ENCODE measurements at places on chromosomes 1 and 21.

DNA sequence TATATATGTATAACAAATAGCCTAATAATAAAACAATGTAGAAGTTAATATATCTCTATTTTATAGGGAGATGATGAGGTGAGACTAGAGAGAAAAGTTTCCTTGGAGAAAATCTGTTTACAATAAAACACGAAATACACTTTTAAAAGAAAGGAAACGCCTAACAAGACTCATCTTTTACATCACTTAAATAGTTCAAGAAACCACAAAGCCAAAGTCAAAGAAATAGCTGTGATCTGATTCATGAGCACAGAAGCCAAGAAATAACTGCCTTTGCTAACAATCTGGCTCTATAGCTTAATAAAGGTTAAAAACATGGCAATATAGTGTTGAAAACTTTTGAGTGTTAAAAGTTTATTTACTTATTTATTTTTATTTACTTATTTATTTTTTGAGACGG lies 61.5 kb downstream of the TOR3A start:
- no peak for DNase-seq

- no peak for DNase-seq
Measured at GRCh38 chr1:156868341-156868740, 7.7 kb downstream of the NTRK1 start.

DNA sequence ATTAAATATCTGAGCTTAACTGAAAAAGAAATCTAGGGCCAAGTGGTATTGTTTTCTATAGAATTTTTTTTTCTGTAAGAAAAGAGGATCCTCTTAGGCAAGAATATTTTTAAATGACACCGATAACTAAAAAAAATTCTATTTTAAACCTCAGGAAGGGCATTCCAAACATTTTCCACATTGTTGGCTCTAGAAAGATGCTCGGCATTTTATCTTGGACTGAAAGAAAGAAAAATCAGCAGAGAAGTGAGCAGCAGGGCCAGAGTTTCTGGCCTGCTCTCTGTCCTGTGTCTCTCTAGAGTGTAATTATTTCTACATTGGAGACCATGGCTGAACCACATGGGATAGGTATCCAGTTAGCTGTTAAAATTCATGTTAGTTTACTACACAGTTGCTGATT lies 192.5 kb upstream of the GREM2 start:
- DNase-seq, result no peak

- no peak for DNase-seq
Measured at GRCh38 chr1:29299446-29299845, 63.1 kb downstream of the PTPRU start.

GRCh38 chr1:172382406-172382805 lies 38.1 kb upstream of the C1orf105 start:
- no peak for DNase-seq

DNA sequence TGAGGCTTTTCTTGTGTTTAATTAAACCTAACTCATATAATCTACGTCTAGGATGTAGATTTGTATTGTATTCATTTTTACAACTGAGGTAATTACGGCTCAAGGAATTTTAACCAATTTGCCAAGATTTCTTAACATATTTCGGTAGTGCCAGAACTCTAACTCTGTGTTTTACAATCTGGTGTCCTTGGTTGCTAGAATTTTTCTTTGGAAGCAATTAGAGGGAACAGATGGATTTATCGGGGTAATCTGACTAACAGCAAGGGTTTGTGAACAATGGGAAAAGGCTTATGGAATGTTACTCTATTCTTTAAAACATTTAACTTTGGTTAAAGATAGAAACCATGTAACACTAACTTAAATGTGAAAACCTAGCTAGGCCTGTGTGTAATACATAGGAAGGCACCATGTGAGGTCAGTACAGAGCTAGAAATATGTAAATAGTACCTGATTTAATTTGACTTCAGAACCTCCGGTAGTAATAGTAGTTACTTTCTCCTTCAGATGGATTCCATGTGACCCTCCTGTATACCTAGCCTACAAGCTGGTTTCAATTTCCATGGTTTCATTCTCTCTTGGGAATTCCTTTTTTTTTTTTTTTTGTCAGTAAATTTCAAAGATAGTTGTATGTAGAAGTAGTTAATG lies 1.2 kb downstream of the MTF2 start:
- DNase-seq, result no peak

- DNase-seq, result no peak
Measured at GRCh38 chr1:8016210-8016894, 9.8 kb downstream of the ERRFI1 start.

DNA sequence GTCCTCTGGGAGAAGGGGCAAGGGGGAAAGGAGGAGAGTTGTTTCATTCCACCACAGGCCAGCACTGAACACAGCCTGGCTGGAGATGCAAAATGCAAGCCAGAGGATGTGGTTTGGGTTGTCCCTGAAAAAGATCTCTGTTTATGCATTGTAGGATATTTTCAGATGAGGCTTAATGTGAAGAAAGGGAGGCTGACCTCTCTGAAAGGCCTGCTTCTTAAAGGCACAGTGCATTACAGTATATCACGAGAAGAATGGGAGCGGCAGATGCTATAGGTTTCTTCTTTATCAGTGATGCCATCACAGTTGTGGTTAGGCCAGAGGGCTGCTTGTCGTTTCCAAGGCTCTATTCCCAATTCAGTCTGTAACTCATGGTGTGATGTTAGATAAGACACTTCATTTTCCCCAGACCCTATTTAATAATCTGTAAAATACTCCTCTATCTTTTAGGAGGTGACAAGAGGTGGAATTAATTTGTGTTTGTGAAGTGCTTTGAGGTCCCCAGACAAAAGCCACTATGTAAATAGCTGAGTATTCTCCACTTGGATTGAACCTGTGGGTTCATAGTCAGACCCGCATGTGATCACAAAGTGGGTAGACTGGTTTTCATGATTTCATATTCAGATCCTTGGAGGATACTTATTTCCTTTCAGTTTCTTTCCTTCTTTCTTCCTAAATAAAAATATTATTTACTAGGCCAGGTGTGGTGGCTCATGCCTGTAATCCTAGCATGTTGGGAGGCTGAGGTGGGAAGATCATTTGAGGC lies 76.5 kb upstream of the WDR26 start:
- no peak for DNase-seq

GRCh38 chr1:245751726-245752470 lies 597.1 kb downstream of the KIF26B start:
- DNase-seq, result no peak

DNA sequence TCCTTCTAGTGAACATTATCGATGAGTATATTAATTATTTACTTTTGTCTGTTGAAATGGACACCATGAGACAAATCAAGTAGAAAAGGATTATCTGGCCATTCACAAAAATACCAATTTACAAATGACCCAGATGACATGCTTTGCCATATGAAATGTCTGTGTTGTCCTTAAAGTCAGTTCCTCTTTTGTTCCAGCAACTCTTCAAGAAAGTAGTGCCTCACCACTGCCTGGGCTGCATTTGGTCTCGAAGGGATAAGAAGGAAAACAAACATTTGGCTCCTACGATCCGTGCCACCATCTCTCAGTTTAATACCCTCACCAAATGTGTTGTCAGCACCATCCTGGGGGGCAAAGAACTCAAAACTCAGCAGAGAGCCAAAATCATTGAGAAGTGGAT lies 79.6 kb downstream of the RGL1 start:
- no peak for DNase-seq

GRCh38 chr1:158179301-158180041 lies 1.2 kb upstream of the CD1D start:
- no peak for DNase-seq

- no peak for DNase-seq
Measured at GRCh38 chr1:157932069-157932468, 61.4 kb upstream of the KIRREL1 start.

- DNase-seq, result no peak
Measured at GRCh38 chr1:45545019-45545493, 5.6 kb upstream of the AKR1A1 start.

DNA sequence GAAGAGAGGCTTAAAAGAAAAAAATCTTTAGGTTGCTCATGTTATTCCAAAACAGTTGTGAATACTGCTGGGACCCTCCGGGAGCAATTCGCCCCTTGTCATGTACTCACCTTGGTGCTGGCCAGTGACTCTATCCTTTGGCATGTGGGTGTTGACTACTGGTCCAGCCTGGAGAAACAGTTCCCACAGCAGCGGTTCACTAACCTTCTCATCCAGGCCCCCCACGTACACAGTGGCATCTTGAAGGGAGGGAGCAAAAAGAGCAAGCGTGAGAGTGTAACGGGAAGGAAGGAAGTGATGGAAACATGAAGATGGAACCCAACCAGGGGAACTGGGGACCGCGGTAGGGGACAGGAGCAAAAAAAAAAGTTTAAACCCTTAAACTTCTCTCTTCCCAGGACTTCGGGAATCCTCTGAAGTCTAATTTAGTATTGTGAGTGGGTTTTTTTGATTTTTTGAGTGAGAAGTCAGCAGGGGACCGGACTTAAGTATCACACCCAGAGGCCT lies 494 bp downstream of the SF3B4 start:
- no peak for DNase-seq

GRCh38 chr1:26234644-26235370 lies 807 bp downstream of the CEP85 start:
- DNase-seq, result no peak

DNA sequence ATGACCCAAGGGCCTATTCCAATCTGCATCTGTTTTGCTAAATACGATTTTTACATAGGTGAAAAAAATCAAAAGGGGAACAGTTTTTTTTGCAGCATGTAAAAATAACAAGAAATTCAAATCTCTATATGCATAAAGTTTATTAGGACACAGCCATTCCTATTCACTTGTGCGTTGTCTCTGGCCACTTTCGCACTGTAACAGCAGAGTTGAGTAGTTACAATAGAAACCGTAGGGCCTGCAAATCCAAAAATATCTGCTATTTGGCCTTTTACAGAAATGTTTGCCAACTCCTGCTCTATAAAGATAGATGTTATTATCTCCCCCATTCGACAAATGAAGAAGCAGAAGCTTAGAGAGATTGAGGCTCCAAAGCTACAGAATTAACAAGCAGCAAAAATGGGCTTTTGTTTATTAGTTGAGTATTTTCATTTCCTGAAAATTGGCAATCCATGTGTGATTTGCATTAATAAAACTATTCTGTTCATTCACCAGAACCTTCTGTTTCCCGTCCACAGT lies 5.5 kb downstream of the DYNLT5 start:
- no peak for DNase-seq

DNA sequence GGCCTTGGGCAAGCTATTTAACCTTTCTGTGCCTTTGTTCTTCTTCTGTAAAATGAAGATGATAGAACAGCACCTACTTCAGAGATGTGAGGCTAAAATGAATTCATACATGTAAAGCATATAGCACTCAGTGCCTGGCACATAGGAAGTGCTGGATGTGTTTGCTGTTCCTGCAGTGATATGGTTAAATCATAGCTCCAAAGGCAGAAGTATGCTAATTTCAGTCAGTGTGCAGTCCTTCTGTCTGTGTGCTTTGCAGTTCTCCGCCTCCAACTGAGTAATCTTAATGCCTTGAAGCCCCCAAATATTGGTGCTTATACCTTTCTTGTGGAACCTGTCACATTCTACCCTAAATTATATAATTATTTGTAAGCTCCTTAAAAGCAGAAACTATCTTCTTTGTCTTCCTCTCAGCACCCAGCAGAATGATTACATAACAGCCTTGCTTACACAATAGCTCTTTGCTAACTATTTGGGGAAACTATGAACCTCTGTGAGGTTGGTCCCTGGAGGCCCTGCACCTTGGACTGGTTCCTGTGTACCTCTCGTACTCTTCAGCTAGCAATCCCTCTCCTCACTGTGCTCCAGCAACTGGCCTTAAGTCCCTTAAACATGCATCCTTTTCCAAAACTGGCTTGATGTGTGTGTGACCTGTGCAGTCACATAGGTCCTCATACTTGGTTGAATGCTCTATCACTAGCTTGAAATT lies 57.0 kb upstream of the CACYBP start:
- DNase-seq, result no peak

- DNase-seq, result no peak
Measured at GRCh38 chr1:101006553-101006952, 19.0 kb downstream of the DPH5 start.

DNA sequence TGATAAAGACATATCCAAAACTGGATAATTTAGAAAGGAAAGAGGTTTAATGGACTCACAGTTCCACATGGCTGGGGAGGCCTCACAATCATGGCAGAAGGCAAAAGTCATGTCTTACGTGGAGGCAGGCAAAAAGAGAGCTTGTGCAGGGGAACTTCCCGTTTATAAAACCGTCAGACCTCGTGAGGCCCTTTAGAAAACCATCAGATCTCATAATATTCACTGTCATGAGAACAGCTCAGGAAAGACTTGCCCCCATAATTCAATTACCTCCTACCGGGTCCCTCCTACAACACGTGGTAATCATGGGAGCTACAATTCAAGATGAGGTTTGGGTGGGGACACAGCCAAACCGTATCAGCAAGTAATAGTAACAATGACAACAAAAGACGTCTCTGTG lies 88.2 kb upstream of the SLC25A33 start:
- no peak for DNase-seq

DNA sequence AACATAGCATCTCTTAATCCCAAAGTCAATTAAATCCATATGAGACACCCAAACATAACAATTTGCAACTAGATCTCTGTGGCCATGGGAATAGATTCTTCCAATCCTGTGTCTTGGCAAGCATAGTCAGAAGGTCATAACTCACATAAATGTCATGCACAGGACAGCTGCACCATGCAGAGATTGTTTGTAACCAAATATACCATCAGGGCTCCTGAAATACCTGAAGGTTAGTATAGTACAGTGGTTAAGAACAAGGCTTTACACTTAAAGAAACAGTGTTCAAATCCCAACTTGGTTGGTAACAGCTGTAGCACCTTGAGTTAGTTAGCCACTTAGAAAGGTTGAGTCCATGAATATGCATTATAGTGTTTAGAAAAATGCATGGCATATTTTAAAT lies 82.6 kb upstream of the CCDC190 start:
- no peak for DNase-seq

GRCh38 chr1:4379451-4380175 lies 274.8 kb upstream of the AJAP1 start:
- DNase-seq, result no peak

DNA sequence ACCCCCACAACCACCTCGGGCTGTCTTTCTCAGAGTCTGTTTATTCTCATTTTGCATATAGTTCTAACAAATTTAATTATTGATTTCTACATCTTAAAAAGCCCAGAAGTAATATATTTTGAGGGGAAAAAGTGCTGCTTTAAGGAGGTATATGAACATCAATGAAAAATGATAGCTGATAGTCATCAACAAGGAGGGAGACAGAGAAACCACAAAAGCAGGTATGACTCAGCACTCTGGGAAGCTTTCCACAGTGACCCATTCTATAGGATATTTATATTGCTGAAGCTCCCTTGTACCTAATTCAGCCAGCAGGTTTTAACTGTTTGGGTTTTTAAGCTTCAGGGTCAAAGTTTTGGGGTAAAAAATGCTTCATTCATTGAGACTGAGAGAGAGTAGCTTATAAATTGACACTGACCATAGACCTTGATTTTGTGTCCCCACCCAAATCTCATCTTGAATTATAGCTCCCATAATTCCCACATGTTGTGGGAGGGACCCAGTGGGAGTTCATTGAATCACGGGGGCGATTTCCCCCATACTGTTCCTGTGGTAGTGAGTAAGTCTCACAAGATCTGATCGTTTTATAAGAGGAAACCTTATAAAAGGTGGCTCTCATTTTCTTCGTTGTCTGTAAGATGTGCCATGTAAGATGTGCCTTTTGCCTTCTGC lies 27.4 kb downstream of the VANGL1 start:
- no peak for DNase-seq
